ENCODE measurements at places on chromosomes 1 and 21. TPM values are rescaled to one million over a fixed set of nuclear protein-coding genes. Genes with fewer than 3 reads are reported as not detected.
A peak's percentile ranks its signal among the peaks of the same experiment; 100 is the strongest.

- DNase-seq: no peak
Observed at GRCh38 chr1:2170211-2170610, 24.4 kb downstream of the FAAP20 start.

DNA sequence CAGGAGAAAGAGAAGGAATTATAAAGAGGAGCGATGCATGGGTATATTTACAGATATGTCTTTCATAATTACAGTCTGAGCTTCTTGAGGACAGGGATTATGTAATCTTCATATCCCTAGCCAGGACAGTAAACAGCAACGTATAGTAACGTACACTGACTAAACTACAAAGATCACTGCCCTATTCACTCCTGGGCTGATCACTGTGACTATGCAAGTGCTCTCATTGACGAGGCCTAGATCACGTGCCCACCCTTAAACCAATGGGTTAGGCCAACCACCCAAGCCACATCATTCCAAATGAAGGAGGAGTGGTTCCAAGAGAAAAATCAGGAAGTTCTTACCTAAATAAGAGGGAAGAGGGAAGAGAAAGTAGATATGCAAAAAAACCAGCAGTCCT, 18.5 kb downstream of the PIK3R3 start:
- DNase-seq: no peak

DNA sequence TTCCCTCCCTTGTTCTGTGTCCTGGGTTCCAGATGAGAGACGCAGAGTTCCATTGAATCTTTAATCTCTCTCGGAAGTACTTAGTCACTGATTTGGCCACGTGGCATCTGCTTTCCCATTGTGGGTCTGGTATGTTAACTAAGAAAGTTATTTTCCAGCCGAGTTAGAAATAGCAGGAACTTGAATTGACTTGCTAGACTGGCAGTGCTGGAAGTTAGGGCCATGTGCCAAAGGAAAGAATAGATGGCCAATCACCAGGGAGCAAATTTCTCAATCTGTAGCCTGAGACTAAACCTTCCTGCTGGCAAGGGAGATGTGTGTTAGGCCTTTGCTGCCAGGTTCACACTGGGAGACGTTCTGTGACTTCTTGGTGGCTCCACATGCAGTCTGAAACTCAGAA, 24.2 kb upstream of the SLFNL1 start:
- peak; percentile 75 for DNase-seq

The FNDC5 gene
- total RNA-seq: 5.6 TPM

The CYP4A11 gene
- total RNA-seq: 0.15 TPM

The TLCD4 gene
- total RNA-seq: 17.3 TPM

The EEIG2 gene
- 13.6 TPM for total RNA-seq
